ENCODE measurements at places on chromosomes 2 and 18. TPM values are rescaled to one million over a fixed set of nuclear protein-coding genes. Genes with fewer than 3 reads are reported as not detected.

DNA sequence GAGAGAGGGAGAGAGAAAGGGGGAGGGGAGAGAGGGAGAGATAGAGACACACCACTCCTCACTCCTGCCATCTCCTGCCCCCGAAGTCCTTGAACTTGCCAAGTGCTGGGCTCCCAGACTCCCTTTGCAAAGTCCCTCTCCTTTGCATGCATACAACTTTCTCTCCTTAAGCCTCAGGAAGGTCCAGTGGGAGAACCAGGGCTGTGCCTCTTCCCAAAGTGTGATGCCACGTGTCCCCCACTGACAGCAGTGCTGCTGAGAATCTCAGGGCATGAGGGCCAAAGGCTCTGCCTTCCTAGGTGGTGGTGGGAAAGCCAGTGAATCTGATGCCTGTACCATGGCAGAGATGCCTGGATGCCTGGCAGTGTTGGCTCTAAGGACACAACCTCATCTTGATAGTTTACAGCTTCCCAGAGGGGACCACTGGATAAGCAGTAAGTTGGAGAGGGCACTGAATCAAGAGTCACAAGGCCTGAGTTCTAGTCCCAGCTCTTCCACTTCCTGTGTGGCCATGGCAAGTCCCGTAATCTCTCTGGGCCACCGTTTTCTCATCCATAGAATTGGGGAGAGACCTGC is 103.4 kb downstream of the CLIP4 start:
- no peak for DNase-seq

- DNase-seq: no peak
Observed at GRCh38 chr18:75097491-75098225, 111.3 kb downstream of the PTGR3 start.

- DNase-seq: no peak
Observed at GRCh38 chr2:219451661-219452360, 17.2 kb downstream of the SPEG start.

GRCh38 chr2:16104315-16104948 is 164.1 kb downstream of the MYCN start:
- no peak for DNase-seq

GRCh38 chr2:144513388-144514101 is 6.4 kb downstream of the ZEB2 start:
- DNase-seq: no peak

GRCh38 chr18:9947248-9947647 is 33.4 kb downstream of the VAPA start:
- DNase-seq: no peak

DNA sequence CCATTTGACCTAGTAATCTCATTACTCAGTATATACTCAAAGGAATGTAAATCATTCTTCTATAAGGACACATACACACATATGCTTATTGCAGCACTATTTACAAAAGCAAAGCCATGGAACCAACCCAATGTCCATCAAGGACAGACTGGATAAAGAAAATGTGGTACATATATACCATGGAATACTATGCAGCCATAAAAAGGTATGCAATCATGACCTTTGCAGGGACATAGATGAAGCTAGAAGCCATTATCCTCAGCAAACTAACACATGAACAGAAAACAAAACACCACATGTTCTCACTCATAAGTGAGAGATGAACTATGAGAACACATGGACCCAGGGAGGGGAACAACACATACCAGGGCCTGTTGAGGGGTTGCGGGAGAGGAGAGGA is 214.5 kb downstream of the NBAS start:
- DNase-seq: no peak

GRCh38 chr18:9613550-9614400 is 584 bp downstream of the PPP4R1 start:
- DNase-seq: peak; percentile 57

GRCh38 chr2:237393523-237393922 is 20.4 kb downstream of the COL6A3 start:
- DNase-seq: no peak

DNA sequence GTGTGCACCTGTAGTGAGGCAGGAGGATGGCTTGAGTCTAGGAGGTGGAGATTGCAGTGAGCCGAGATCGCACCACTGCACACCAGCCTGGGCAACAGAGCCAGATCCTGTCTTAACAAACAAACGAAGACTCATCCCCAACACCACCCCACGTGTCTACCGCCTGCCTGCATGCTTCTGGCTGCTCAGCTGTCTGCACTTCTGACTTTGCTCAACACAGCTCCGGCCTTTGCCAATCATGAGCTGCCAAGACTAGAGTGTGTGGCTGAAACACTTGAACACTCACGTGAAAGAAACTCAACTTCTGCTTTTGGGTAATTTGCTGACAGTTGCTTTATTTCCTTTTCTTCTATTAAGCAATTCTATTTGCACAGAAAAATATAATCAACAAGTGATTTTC is 32.1 kb upstream of the SP3 start:
- DNase-seq: peak; percentile 45

DNA sequence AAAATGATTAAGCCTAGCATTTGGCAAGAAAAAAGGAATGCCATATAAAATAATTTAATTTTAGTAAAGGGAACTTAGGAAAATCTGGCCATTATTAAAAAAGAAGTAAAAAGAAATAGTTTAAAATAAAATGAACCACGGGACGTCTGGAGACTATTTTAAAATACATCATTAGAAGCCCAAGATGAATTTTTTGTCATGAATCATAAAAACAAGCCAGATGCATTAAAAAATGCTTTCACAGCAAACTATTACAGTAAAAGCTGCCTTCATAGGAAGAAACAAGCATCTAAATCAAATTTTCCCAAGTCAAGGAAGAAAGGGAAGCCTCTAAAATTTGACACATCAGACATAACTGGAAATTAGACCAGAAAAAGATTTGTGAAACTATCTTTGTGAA is 33.0 kb downstream of the COL5A2 start:
- DNase-seq: no peak

Gene TFPI
- total RNA-seq: 8.8 TPM

Gene PRR30
- total RNA-seq: not detected
